ENCODE measurements at places on chromosomes 13 and 19.
A peak's percentile ranks its signal among the peaks of the same experiment; 100 is the strongest.

- no peak for DNase-seq
Measured at GRCh38 chr19:3266092-3266693, 41.7 kb downstream of the CELF5 start.

GRCh38 chr19:15635016-15635805, 5.5 kb upstream of the CYP4F3 start:
- no peak for DNase-seq

DNA sequence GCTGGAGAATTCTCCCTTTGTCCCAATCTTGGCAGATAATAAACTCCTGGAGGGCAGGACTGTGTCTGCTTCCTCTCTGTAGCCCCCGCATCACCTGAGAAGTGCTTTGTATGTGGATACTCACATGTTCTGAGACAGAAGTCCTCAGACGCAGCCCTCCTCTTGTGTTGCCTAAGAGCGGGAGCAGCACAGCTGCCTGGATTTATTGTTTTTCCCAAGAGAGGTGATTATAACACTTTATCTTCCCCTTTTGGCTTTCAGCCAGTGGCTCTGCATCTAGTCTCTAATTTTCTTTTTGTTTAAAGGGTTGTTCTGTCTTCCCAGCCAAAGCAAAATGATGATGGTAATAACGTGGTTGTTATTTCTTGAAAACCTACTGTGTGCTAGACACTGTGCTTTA, 36.1 kb downstream of the OLFM4 start:
- no peak for DNase-seq

GRCh38 chr13:32585550-32586079, 637 bp upstream of the PDS5B start:
- DNase-seq = peak; percentile 24

GRCh38 chr13:101178406-101178805, 237.9 kb downstream of the NALCN start:
- no peak for DNase-seq

DNA sequence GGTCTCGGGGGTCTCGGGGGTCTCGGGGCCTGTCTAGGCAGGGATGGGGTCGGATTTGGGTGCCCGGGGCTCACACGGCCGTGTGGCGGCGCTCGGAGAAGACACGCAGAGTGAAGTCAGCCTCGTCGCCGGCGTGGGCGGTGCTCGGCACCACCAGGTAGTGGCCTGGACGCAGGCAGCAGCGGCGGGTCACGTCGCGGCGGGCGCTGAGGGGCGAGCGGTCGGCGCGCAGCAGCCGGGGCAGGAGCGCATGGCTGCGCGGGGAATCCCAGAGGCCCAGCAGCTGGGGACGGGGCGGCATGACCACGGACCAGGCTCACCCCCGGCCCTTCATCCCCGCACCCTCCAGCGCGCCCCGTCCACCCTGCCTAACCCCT, 8.2 kb downstream of the CAPN12 start:
- no peak for DNase-seq

- DNase-seq = no peak
Measured at GRCh38 chr19:19338082-19338481, 17.5 kb downstream of the MAU2 start.

- DNase-seq = no peak
Measured at GRCh38 chr13:111614613-111615012, 294.2 kb downstream of the TEX29 start.

- no peak for DNase-seq
Measured at GRCh38 chr13:55990631-55991030, 1150.1 kb upstream of the PRR20A start.

DNA sequence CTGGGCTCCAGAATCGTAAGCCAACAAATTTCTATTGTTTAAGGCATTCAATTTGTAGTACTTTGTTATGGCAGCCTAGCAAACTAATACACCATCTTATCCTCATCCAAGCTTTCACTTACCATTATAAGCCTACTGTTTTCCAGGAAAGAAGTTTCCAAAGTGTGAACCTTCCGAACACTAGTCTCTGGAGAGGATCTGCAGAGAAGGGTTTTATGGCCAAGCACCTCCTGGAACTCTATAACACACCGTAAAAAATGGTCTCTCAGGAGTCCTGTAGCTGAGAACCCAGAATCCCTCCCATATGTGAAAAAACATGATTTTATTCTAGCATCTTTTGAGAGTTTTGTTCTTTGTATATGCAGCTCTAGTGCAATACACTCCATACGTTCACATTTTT, 142.1 kb downstream of the POSTN start:
- DNase-seq = no peak

DNA sequence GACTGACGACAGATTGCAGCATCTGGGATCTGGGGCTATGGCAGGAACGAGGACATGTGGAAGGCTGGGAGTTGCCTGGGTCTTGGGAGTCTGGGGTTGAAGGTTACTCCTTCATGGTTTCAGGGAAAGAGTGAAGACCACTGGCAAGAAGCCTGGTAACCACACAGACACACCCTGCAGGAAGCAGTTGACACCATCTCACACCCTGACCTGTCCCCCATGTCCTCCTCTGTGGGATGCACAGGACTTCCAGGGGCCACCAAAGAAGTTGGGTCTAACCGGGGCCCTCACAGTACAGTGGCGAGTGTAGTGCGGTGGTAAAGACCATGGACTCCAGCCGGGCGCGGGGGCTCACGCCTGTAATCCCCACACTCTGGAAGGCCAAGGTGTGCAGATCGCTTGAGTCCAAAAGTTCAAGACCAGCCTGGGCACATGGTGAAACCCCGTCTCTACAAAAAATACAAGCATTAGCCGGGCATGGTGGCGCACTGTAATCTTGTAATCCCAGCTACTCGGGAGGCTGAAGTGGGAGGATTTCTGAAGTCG, 10.6 kb upstream of the FFAR2 start:
- no peak for DNase-seq

DNA sequence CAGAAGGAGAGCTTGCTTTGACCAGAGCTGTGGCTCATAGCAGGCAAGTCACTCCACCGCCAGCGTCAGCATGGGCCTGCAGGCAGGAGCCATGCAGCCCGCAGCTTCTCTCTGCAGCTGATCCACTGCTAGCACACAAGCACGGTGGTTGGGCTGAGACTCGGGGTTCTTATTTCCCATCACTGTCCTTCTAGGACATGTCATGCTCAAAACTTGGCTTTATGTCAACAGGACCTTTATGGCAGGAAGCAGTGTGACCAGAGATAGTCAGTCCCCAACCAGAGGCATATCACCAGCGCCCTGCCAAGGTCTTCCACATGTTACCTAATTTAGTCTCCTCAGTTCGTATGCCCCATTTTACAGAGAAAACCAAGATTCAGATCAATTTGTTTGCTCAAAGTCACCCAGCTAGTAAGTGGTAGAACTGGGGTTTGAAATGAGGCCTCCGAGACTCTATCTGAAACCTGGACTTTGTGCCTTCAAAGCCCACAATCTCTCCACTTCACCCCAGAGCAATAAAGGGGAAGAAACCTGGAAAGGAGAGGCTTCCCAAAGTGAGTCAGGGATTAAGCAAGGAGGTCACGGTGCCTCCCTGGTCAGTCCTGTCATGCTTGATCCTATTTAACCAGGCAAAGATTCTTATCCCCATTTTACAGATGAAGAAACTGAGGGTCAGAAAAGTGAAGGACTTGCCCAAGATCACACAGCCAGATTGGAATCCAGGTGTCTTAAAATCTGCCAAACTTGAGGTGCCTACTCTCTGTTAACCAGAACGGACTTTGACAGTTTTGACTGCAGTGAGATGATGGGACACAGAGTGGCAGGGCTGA, 5.1 kb downstream of the TMEM272 start:
- DNase-seq = no peak
